Esophagus muscularis mucosa (tissue), 4 donors: ENCODE measurements at places on chromosomes 7 and 10. TPM values are rescaled to one million over a fixed set of nuclear protein-coding genes. Genes with fewer than 3 reads are reported as not detected.

Gene ZDHHC16
- 23.9 TPM for total RNA-seq

Gene PSD
- 268 TPM for total RNA-seq

Gene CPED1
- 32.8 TPM for total RNA-seq

Gene C7orf33
- not detected for total RNA-seq

Gene MGAM2
- not detected for total RNA-seq

Gene MAGI2
- 14.4 TPM for total RNA-seq

- no peak overlapping the region for H3K4me3 ChIP-seq
- no peak overlapping the region for H3K27ac ChIP-seq
- no peaks in the 10 kb centered on the region for H3K36me3 ChIP-seq
Measured at GRCh38 chr10:24912215-24912614, 40.2 kb downstream of the PRTFDC1 start.

- no peaks in the 10 kb centered on the region for H3K4me1 ChIP-seq
- H3K36me3 ChIP-seq: no peaks in the 10 kb centered on the region
- DNase-seq: no peak
Measured at GRCh38 chr7:10022957-10023356, 950.7 kb upstream of the PHF14 start.

GRCh38 chr7:146090023-146090645 is 26.5 kb upstream of the CNTNAP2 start:
- no peaks in the 10 kb centered on the region for H3K36me3 ChIP-seq
- H3K4me3 ChIP-seq: no peak overlapping the region
- H3K4me1 ChIP-seq: no peaks in the 10 kb centered on the region
- DNase-seq: no peak
- H3K27ac ChIP-seq: no peak overlapping the region

DNA sequence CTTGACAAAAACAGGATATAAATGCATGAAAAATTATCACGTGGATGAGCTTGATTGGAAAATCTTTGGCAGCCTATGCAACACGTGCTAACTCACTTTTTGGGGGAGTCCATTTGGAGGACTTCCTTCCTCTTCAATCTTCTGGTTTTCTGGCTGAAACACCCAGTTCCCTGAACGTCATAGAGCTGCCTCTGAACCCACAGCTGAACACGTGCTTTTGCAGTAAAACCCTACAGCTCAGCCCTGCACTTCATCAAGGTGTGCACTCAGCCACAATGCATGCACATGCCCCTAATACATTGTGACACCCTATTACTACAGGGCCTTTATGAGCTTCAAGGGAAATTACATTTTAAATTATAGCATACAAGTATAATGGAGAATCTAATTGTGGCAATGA is 808.7 kb upstream of the AUTS2 start:
- no peaks in the 10 kb centered on the region for H3K27me3 ChIP-seq
- no peak for DNase-seq
- H3K4me3 ChIP-seq: no peak overlapping the region
- H3K27ac ChIP-seq: no peak overlapping the region
- no peaks in the 10 kb centered on the region for H3K4me1 ChIP-seq

- H3K27ac ChIP-seq: peak overlapping the region; percentile 87
- peaks cover 26% of the 10 kb centered on the region for H3K4me1 ChIP-seq
- H3K36me3 ChIP-seq: no peaks in the 10 kb centered on the region
- H3K27me3 ChIP-seq: no peaks in the 10 kb centered on the region
- no peak for DNase-seq
Measured at GRCh38 chr7:71221549-71221948, 89.6 kb downstream of the GALNT17 start.

DNA sequence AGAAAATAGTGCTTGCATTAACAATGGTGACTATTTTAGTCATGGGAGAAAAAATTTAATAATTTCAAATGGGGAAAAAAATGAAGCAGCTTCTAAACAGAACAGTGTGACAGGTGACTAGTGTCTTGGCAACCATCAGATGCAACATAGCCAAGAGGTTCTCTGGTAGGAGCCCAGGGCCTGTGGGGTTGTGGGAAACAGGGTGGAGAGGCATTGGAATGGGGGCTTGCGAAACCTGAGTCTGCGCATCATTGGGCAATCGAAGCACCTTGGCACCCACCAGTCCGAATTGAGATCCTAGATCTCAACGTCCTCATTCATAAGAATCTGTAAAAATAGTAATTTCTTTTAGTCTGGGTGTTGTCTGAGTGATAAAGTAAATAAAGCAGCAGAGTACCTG is 19.2 kb upstream of the PARD3 start:
- H3K4me1 ChIP-seq: no peaks in the 10 kb centered on the region
- no peak overlapping the region for H3K4me3 ChIP-seq
- DNase-seq: no peak
- H3K27me3 ChIP-seq: no peaks in the 10 kb centered on the region
- no peaks in the 10 kb centered on the region for H3K36me3 ChIP-seq

DNA sequence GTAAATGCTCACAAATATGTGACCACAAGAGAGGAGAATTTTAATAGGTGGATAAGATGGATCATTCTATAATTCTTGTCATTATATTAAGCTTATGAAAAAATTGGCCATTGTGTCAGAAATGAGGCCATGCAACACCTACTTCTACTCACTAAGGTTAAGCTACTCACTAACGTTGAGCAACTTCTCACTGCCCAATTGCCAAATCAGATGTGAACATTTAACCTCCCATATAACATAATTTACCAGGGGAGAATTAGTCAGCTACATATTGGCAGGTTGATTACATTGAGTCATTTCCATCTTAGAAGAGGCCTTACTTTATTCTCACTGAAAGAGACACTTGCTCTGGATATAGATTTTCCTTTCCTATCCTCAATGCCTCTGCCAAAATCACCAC is 211.2 kb upstream of the DGKB start:
- H3K27ac ChIP-seq: no peak overlapping the region
- no peak for DNase-seq
- H3K4me3 ChIP-seq: no peak overlapping the region
- H3K27me3 ChIP-seq: no peaks in the 10 kb centered on the region
- no peaks in the 10 kb centered on the region for H3K4me1 ChIP-seq

GRCh38 chr7:30923774-30924413 is 12.2 kb downstream of the AQP1 start:
- peaks cover 63% of the 10 kb centered on the region for H3K36me3 ChIP-seq
- DNase-seq: peak; percentile 87
- H3K4me1 ChIP-seq: peaks cover 38% of the 10 kb centered on the region
- no peaks in the 10 kb centered on the region for H3K27me3 ChIP-seq

GRCh38 chr10:131065673-131066305 is 245.7 kb downstream of the TCERG1L start:
- no peak overlapping the region for H3K27ac ChIP-seq
- H3K27me3 ChIP-seq: no peaks in the 10 kb centered on the region
- DNase-seq: no peak
- H3K4me3 ChIP-seq: no peak overlapping the region
- no peaks in the 10 kb centered on the region for H3K4me1 ChIP-seq

- H3K4me1 ChIP-seq: peaks cover 9% of the 10 kb centered on the region
- no peak overlapping the region for H3K4me3 ChIP-seq
- no peak overlapping the region for H3K27ac ChIP-seq
- peak; percentile 45 for DNase-seq
- no peaks in the 10 kb centered on the region for H3K36me3 ChIP-seq
Measured at GRCh38 chr10:4013651-4014121, 228.7 kb upstream of the KLF6 start.

DNA sequence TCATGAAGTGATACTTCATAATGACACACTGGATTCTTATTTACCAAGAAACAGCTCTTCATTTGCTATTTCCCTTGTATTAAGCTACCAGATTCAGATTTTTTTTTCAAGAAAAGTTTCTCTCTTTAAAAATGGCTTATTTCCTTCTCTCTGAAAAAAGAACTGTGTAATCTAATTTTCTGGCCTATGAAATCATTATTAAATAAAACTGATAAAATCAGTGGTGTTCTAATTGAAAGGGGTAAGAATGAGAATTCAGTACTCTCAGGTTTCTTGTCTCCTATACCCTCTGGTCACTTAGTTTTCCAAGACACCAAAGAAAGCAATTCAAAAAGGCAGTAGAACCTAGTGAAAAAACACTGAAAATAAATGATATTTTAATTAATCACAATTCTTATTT is 10.3 kb downstream of the JMJD1C start:
- H3K27ac ChIP-seq: no peak overlapping the region
- no peak for DNase-seq
- H3K36me3 ChIP-seq: no peaks in the 10 kb centered on the region
- peaks cover 22% of the 10 kb centered on the region for H3K4me1 ChIP-seq
- H3K4me3 ChIP-seq: no peak overlapping the region
